ENCODE measurements at places on chromosomes 13 and 19.

- no peak for DNase-seq
These were observed 13.7 kb upstream of the ELF1 start for GRCh38 chr13:41032691-41033376.

DNA sequence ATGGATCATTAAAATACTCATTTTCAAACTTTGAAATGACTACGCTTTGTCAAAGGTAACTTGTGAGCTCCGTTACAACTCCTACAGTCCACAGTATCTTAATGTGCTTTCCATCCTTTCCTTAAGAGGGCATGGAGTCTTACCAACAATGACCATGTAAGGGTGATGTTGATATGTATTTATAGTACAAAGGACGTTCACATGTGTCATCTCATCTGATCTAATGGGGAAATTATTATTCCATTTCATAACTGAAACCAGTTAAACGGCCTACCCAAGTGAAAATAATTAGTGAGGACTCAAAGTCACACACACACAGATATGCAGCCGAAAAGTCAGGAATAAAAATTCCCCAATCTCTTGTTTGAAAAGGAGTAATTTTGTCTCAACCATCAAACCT, 9.6 kb downstream of the USP12 start:
- DNase-seq, result no peak

GRCh38 chr19:19627621-19628500, at the start of gene LPAR2:
Gene LPAR2 (minus strand): TSS chr19:19628220. CDS start chr19:19627275, 945 bp downstream.
- DNase-seq, result peak; percentile 47

GRCh38 chr13:83620530-83621220, 261.6 kb downstream of the SLITRK1 start:
- DNase-seq, result no peak

DNA sequence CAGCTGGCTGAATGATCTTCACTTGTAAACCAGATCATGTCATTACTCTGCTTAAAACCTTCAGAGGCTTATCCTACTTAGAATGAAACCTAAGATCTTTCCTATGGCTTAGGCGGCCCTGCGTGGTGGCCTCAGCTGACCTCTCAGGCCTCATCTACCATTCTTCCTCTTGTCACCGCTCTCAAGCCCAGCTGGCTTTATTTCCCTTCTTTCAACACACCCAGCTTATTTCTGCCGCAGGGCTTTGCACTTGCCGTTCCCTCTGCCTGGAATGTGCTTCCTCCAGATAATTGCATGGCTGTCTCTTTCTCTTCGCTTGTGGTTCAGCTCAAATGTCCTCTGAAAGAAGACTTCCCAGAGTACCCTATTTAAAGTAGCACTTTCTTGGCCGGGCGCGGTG, 3.6 kb upstream of the ASF1B start:
- DNase-seq, result no peak

DNA sequence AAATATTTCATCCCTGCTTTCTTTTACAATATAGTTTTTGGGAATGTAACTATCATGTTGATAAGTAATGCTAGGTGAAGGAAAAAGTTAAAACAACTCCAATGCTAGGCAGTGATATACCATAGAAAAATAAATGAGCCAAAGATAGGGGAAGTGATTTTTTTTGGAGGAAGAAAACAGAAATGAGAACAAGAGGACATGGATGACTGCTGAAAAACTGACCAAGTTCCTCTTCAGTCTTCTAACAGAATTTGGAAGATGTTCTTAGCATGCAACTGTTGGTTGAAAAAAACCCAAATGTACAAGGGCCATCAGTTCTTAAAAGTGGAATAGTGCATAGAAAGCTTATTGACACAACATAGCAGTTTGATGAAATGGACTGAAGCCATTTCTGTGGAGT, 262.5 kb upstream of the STARD13 start:
- no peak for DNase-seq

- DNase-seq, result no peak
These were observed 44.7 kb downstream of the PSPC1 start for GRCh38 chr13:19737844-19738557.

DNA sequence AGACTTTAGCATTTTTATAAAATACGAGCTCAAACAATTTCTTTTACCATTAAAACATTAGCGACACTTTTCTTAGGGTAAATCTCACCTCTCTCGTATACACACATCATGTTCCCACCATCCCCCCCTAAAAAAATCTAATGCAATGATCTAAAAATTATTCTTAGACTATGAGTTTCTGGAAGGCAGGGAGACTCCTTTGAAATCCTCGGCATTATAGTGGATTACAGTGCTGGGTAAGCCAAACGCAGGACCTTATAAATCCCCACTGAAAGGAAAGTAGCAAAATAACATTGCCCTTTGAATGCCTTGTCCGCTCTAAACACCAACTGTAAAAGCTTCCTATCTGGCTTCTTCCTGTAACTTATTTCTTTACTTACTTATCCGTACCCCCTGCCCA, 35.0 kb downstream of the NUFIP1 start:
- no peak for DNase-seq

DNA sequence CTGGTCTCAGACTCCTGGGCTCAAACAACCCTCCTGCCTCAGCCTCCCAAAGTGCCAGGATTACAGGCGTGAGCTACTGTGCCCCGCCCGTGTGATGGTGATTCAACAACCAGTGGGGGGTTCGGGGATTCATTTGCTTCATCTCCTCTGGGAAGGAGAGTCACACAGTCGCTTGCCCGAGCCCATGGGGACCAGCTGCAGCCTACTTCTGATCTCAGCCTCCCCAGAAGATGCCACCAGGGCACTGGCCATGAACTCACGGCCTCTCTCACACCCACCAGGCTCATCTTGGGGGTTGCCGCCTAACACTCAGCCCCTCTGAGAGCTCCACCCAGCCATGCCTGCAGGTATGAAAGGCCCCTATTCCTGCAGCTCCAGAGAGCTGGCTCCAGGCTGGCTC, 6.8 kb downstream of the TOMM40 start:
- DNase-seq, result no peak

DNA sequence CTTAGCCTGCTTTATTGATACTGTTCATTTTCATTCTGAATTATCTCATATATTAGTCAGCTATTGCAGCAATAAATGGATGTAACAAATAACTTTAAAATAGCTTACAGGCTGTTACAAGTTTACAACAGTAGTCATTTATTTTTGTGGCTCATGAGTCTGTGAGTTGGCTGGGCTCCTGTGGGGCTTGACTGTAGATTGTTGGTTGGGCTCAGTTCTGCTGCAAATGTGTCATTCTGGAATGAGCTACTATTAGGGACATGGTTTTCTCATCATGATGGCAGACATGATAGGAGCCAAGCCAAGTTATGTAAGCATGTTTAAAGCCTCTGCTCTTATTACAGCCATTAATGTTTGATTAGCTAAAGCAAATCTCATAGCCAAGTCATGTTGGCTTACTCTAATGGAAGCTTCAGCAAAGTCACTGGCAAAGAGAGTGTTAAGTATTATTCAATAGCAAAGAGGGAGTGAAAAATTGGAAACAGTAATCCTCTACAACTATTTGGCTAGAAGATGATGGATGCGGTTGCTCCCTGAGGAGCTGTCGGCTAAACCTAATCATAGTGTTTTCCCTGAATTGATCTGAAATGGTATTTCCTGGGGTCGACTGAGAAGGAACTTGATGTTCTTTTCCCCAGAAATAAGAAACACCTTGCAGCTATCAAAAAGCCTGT, 391.3 kb downstream of the TDRD3 start:
- DNase-seq, result no peak

DNA sequence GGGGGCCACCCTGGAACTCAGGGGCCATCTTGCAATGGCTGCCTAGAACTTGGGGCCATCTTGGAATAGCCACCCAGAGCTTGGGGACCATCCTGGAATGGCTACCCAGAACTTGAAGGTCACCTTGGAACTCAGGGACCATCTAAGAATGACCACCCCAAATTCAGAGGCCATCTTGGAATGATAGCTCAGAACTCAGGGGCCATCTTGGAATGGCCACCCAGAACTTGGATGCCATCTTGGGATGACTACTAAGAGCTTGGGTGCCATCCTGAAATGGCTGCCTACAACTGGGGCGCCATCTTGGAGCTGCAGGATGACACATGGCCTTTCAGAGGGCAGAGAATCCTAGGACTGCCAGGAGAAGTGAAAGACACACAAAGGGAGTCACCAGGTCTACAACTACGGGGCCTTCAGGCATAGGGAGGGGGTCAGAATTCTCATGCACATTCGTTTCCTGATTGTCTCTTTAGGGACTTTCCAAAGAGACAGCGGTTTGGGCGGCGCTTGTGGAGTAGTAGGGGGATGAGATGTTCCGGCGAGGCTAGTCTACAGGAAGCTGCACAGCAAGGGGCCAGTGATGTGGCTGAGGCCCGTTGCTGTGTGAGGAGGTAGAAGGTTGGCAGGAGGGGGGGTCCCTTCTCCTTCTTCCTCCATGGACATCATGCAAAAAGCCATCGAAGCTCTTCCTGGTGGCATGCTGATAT, 125.0 kb downstream of the IER2 start:
- no peak for DNase-seq

GRCh38 chr13:81199956-81200355, 859.0 kb upstream of the SPRY2 start:
- no peak for DNase-seq

- no peak for DNase-seq
These were observed 105.6 kb downstream of the POSTN start for GRCh38 chr13:37492741-37493514.

DNA sequence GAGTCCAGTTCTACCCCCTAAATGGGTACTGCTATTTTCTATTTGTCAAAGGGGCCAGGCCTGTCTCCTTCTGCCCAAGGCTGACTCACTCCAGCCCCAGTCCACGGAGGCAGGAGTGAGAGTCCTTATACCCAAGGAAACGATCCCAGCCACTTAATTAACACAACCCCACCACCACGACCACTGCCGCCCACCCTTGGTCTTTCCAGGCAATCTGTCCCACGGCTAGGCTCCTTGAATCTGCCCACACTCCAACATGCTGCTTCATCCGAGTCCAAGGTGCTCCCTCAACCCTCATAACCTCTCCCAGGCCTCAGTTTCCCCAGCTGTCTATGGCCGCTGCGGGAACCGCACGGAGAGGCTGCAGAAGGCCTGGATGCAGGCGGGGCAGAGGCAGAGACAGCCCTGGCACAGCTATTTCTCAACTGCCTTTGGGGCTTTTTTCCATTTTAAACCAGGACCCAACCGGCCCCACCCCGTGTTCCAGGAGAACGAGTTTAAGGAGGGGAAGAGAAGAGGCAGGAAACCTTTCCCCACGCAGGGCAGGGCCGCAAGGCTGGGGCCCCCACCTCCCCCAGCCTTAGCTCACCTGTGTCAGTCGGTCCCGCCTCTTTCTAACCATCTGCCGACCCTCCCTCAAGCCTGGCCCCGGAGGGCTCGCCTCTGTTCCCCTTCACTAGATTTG, 746 bp downstream of the RAB3D start:
- no peak for DNase-seq

GRCh38 chr19:30163663-30164062, 208.5 kb upstream of the ZNF536 start:
- no peak for DNase-seq

DNA sequence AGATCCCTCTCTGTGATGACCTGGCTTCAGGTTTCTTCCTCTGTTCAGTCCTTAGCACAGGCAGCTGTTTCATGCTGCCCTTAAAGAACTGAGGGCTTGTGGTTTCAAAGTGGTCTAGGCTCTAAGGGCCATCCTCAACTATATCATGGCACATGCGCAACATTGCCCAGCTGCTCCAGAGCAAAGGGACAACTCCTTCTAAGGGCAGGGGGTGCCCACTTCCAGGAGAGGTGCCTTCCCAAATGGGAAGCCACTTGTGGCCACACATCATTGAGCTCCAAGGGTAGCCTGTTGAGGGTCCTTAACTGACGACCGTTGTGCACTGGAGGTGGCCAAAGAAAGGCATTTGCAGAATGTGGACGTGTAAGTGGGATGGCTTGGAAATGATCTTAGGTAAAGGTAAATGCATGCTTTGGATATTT, 7.3 kb downstream of the GPR183 start:
- DNase-seq, result no peak

- DNase-seq, result no peak
These were observed at the start of gene ZSCAN1 for GRCh38 chr19:58033741-58034476. Gene ZSCAN1 (plus strand): TSS chr19:58034025. CDS start chr19:58037837, 3,812 bp downstream.

DNA sequence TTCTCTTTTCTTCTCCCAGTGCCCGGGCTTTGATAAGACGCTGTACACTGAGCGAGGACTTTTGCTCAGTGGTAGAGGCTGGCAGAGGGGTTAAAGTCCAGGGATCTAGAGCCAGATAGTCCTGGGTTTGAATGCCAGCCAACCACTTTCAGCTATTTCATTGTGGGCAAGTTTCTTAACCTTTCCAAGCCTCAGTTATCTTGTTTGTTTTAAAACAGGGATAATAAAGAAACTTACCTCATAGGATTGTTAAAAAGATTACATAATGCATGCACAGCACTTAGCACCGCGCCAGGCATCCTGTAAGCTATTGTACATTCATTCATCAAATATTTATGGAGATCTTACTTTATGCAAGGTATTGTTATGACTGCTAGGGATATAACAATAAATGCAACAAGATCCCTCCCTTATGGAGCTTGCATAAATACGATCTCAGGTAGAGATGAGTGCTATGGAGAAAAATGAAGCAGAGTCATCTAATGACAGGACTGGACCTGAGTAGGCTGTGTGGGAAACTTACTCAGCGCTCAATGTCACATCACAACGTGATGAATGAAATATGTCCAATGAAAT, 70.8 kb downstream of the LNX2 start:
- DNase-seq, result no peak

DNA sequence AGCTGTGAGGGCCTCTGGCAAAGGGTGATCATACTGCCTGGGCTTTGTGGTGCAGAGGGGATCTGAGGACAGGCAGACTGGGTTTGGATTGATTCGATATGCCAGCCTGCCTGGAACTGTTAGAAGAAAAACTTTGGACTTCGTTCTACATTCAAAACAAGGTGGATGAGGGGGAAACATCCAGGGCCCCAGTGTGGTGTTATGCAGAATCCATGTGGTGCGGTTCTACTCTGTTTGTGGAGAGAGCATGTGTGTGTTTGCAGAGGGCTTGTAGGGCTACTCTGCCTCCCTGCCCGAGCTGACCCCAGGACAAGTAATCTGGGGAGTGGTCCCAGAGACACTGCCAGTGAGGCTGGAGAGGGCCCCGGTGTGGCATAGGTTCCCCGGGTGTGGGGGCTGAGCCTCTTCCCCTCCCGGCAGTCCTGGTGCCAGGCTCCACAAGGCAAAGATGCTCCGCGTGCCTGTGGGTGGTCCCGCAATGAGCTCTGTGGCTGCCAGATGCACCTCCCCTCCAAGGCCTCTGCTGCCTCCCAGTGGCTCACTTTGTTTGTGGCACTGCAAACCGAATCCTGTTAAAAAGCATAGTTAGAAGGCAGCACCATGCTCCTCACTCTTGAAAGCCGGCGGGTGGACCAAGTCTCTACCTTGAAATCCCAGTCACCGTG, 22.3 kb upstream of the TFDP1 start:
- DNase-seq, result no peak
